Dermis microvascular lymphatic vessel endothelial cell (primary cell): ENCODE measurements at places on chromosomes 2 and 18. TPM values are rescaled to one million over a fixed set of nuclear protein-coding genes. Genes with fewer than 3 reads are reported as not detected.

- DNase-seq = no peak
Measured at GRCh38 chr2:223396993-223397392, 205.2 kb downstream of the SCG2 start.

- DNase-seq = no peak
Measured at GRCh38 chr2:1676091-1676912, 68.0 kb downstream of the PXDN start.

DNA sequence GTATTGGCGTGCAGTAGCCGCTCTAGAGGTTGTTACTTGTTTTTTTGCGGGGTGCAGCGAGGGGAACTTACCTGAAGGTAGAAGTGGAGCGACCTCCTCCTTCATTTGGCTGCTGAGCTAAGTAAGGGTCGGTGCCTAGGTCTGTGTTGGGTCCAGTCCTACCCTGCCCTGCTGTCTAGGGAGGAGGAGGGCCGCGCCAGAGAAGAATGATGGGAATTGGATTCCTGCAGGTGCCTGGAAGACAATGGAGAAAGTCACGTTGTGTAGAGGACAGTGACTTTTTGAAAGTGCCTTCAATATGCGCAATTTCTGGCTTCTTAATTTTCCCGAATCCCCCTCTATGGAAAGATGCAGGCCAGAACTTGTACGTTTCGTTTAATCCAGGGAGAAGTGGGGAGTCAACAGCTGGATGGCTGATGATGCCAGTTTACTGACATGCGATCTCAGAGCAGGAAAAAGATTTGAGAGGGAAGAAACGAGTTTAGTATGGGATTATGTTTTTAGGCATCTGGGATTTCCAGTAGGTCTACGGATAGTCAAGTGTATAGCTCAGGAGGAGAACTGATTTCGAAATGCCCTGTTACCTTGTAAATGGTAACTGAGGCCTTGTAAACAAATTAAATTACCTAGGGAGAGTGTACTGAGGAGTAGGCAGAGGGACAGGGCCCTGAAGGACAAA lies 653 bp downstream of the MRPS9 start:
- DNase-seq = no peak

GRCh38 chr18:58915995-58916394 lies 51.3 kb downstream of the ZNF532 start:
- DNase-seq = no peak

DNA sequence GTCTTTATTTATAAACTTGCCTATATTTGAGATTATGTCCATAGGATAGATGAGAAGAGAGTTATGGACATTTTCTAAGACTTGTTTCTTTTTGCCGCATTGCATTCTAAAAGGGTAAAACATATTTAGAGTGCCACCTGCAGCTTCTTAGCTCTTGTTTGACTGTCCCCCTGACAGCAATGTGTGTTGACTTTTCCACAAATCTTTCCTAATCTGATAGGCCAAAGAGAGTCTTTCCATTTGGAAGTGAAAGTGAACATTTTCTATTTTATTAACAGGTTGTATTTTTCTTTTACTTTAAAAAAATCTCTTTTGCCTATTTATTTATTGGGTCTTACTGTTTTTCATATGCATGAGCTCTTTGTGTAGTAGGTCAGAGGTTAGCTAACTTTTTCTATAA lies 58.4 kb downstream of the FMNL2 start:
- no peak for DNase-seq

FNDC4 gene
- 10.0 and 16.4 TPM in 2 replicates for total RNA-seq

- no peak for DNase-seq
Measured at GRCh38 chr2:64934530-64934929, 54.7 kb upstream of the SLC1A4 start.

- DNase-seq = no peak
Measured at GRCh38 chr2:8408560-8409460, 273.0 kb upstream of the ID2 start.

- no peak for DNase-seq
Measured at GRCh38 chr2:193583638-193584400, 1389.1 kb upstream of the TMEFF2 start.

PCARE gene
- not detected in 2 replicates for total RNA-seq

GRCh38 chr2:224147174-224147573 lies 108.1 kb upstream of the SERPINE2 start:
- peak; percentile 52 for DNase-seq

GRCh38 chr2:145404690-145405089 lies 884.8 kb upstream of the ZEB2 start:
- DNase-seq = no peak

DNA sequence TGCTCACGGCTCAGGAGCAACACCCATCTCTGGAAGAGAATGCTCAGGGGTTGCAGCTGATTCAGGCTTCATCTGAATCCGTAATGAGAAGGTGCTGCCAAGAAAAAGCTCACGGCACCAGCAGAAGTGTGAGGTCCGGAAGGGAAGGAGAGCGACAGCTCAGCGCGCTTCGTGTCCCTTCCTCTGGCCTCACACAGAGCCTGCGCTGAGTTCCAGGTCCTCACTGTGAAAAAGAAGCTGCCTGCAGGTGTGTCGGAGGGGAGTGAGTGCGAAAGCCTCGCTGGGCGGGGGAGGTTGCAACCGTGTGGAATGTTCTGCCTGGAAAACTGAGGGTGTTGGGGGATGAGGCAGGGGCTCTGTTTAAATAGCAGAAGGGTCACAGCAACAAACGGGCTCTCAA lies 76.2 kb upstream of the TWIST2 start:
- DNase-seq = no peak

GRCh38 chr2:99888617-99889016 lies 253.8 kb downstream of the AFF3 start:
- no peak for DNase-seq

GPBAR1 gene
- total RNA-seq = 0.13 TPM in 1 of 2 replicates, not detected in the other

DNA sequence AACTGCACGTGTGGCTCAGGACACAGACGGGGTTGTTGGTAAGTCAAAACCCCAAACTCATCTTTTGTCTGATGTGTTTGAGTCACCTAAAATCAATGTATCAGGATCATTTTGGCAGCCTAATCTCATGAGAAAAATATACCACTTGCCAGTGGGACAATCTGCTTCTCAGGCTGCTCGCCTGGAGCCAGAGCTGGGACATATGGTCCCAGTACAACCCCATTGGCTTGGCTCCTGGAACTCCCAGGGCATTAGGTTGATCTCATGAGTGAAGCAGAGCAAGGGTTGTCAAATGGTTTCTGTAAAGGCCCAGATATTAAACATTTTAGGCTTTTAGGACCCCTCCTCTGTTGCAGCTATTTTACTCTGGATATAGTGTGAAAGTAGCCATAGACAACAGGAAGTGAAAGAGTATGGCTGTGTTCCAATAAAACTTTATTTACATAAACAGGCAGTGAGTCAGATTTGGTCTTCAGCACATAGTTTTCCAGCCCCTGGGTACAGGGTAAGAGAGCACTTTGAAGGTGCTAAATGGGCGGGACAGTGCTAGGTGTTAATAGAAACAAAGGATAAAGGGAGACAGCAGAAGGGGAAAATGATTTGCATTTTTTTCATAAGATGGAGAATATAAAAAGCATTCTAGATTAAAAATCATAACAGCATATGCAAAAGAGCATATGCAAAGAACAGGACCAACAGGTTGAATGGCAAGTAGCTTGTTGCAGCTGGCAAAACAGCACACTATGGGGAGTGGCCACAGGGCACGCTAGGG lies 290.8 kb downstream of the KCNS3 start:
- no peak for DNase-seq

GRCh38 chr2:37915773-37916172 lies 9.3 kb upstream of the RMDN2 start:
- DNase-seq = no peak

DNA sequence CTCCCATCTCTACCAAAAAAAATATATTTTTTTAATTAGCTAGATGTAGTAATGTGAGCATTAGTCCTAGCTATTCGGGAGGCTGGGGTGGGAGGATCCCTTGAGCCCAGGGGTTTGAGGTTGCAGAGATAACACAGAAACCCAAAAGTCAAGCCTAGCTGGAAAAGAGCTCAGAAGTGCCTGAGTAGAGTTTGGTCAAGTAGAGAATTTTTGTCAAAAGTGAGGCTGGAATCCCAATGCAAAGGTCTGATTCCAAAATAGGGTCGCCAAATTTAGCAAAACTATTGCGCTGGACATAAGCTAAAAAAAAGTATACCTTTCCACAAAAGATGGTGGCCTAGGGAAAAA lies 15.5 kb upstream of the MSH6 start:
- no peak for DNase-seq

DNA sequence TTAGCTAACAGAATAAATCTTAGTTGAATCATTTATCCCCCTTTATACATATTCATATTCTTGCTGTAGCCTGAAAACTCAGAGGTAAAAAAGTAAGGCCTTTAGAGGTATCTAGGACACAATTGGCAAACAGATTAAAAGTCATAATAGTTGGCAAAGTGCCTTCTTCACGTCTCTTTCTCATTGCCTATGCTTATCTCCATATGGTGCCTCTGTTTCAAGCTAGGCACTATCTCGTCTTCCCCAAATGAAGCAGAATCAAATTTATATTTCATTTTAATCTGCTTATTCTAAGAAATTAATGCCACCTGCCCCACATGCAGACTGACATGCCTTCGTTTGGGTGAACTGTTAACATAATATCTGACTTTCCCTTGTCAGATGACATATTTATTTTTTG lies 245.4 kb downstream of the CDH2 start:
- no peak for DNase-seq

DNA sequence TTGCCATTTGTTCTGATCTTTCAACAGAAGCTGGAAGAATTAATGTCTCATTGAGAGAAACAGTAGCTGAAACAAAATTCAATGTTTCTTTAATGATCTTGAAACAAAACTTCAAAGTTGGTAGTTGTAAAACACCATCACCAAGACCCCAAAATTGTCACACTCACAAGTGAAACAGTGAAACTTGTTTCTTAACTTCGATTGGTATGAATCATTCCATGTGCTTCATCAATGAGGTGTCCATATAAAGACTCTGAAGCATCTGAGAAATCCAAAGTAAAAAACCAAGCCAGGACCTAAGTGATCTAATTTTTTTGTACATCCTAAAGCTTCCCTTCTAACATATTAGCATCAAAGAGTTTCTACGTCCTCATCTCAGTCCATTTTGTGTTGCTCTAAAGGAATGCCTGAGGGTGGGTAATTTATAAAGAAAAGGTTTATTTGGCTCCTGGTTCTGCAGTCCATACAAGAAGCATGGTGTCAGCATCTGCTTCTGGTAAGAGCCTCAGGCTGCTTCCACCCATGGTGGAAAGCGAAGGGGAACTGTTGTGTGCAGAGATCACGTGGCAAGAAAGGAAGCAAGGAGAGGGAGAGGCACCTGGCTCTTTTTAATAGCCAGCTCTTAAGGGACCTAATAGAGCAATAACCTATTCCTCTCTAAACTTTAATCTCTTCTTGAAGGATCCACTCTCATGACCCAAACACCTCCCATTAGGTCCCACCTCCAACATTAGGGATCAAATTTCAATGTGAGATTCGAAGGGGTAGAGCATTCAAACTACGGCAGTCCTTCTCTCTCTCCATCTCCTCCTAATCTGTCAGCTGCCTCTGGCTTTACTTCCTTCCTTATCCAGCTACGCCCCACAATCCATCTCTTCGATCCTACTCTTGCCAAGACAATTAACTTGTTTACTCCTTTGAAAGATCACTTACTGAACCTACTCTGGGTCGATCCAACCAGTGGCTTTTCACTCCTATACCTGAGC lies 20.7 kb upstream of the TLK1 start:
- DNase-seq = no peak

GRCh38 chr2:152100961-152101360 lies 2.1 kb upstream of the CACNB4 start:
- no peak for DNase-seq

GRCh38 chr2:43121580-43122314 lies 104.7 kb downstream of the ZFP36L2 start:
- no peak for DNase-seq

DNA sequence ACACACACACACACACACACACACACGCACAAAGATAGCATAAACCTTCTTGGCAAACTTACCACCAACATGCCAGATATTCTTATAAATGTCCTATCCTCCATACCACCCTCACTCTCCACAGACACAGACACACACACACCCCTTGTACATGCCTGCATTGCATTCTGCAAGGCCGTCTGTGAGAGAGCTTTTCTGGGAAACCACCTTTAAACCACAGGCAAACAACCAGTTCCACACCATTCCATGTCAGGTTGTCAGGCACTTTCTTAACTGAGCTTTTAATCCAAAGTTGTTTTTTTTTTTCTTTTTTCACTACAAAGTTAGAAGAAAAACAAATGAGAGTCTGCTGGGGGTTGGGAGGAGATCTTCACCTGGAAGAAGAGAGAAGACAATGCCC lies 221.1 kb downstream of the C1D start:
- no peak for DNase-seq

CPO gene
- total RNA-seq = not detected in 2 replicates

DNA sequence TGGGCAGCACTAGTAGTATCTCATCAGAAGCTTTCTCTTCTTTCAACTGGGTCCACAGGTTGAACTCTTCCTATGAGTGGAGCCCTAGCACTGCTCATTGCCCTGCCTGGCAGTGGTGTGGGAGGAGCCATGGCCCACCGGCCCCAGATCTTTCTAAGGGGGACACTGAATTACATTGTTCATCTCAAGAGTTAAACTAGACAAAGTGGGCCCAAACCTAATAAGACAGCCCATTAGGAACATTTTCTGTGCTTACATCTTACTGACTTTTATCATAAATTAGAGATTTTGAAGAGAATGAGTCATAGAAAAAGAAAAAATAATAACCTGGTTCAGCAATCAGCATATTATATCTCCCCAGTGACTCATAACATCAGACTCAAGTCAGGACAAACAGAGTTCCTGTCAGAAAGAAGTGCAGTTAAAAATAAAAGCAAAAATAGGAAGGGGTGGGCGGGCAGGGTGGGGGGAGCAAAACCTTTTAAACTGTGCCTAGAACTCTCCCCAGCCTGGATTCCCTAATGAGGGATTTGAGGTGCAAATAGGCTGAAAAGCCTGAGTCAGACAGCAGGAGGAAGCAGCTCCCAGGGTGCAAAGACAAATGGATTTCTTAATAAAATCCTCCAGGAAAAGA lies 161.6 kb upstream of the TRIB2 start:
- peak; percentile 20 for DNase-seq

DNA sequence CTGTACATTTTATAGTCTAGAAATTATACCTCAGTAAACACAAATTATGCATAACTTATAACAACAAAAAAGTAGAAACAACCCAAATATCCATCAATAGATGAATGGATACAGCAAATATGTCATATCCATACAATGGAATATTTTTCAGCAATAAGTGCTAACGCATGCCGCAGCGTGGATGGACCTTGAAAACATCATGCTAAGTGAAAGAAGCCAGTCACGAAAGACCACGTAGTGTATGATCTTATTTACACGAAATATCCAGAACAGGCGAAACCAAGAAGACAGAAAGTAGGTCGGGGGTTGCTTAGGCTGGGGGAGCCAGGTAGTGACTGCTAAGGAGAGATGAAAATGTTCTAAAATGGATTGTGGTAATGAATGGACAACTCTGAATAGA lies 167.1 kb upstream of the MYCN start:
- DNase-seq = no peak

- DNase-seq = no peak
Measured at GRCh38 chr18:73688161-73688560, 459.5 kb downstream of the FBXO15 start.

EPB41L3 gene
- 4.5 and 10.0 TPM in 2 replicates for total RNA-seq

DNA sequence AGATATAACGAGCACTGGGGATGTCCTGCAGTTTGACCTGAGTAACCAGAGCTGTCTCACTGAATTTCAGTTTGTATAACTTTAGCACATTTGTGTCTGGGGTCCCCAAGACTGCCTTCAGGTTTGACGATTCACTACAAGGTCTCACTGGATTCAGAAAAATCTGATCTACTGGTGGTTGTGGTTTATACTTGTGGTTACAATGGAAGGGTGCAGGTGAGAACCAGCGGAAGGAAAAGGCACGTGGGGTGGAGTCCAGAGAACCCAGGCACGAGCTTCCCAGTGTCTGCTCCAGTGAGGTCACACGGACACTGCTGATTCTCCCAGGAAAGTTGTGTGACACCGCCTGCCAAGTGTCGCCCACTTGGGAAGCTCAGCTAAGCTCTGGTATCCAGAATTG lies 126.0 kb downstream of the ZNF236 start:
- DNase-seq = no peak

GALNT5 gene
- total RNA-seq = not detected in 2 replicates
